Tibial nerve (tissue), 4 donors: ENCODE measurements at places on chromosomes 2 and 18.
A peak's percentile ranks its signal among the peaks of the same experiment; 100 is the strongest.

DNA sequence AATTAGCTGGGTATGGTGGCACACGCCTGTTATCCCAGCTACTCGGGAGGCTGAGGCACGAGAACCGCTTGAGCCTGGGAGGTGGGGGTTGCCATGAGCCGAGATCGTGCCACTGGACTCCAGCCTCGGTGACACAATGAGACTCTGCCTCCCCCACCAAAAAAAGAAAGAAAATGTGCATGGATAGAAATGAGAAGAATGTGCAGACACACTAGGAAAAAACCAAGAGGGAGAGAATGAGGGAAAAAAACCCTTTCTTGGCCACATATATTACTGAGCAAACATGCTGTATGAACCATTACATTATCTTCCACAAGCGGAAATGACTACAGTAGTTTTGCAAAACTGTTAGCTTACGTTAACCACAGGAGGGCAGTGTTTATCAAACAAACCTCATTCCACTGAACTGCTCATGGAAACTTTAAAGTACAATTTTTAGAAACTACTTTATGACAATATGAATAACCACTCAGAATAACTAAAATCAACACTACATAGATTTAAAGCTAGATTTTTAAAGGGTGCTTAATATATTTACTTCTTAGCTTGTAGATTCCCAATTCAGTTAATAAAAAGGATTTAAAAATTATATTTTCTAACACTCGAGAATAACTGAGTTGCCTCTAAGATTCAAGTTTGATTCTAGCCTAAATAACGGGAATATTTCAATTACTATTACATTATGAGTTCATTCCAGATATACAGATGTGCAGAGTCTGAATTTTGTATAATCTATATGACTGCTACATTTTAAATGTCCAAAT is 26.4 kb downstream of the ASXL2 start:
- H3K4me1 ChIP-seq = peaks cover 15% of the 10 kb centered on the region
- DNase-seq = peak; percentile 13
- H3K36me3 ChIP-seq = no peaks in the 10 kb centered on the region
- H3K4me3 ChIP-seq = no peak overlapping the region

GRCh38 chr2:60756097-60757087 is at the start of gene PAPOLG:
PAPOLG (plus strand) TSS chr2:60756268; CDS start chr2:60756479, 211 bp downstream.
- DNase-seq = peak; percentile 98
- H3K4me3 ChIP-seq = peak within 1 kb of the TSS; percentile 73
- H3K27ac ChIP-seq = peak within 1 kb of the TSS; percentile 89
- no peaks in the 10 kb centered on the region for H3K36me3 ChIP-seq
- no peaks in the 10 kb centered on the region for H3K27me3 ChIP-seq

DNA sequence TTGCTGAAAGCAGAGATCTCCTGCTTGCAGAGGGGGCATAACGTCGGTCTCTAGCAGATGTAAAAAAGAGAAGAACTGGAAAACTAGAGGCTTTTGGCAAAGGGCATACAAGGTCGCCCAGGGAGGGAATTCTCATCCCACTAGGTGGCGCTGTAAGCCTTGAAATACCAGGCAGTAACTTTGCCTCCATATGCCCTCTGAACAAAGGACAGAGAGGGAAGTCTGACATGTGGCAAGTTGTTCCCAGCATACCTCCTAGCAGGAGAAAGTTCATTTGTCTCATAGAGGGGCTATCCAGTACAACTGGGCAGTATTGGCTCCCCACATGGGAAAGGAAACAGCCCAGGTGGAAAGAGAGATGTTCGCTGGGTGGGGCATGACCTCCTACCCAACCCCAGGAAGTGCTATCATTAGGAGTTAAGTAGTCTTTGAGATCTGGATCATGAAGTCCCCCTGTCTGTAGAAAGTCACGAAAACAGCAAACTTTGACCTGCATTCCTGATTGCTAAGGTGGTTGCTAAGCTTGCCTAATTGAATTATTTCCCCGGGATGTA is 39.9 kb downstream of the STK17B start:
- no peaks in the 10 kb centered on the region for H3K27me3 ChIP-seq
- DNase-seq = no peak
- no peak overlapping the region for H3K4me3 ChIP-seq
- no peak overlapping the region for H3K27ac ChIP-seq

DNA sequence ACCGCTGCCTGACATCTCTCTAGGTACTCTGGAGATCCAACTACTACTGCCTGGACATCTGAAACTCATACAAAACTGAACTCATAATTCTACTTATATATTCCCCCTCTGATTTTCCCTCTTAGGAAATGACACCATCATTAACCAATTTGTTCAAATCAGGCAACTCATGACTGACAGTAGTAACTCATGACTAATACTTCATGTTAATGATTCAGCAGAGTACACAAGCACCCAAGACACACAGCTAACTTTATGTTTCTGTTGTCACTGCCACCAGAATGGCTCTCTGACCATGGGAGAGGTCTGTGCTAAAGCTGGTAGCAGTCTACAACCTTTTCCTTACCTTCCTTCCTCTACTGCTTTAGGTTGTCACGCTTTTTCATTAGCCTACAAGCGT is 91.1 kb downstream of the ITSN2 start:
- H3K27ac ChIP-seq = no peak overlapping the region
- no peak for DNase-seq
- H3K4me3 ChIP-seq = no peak overlapping the region
- no peaks in the 10 kb centered on the region for H3K4me1 ChIP-seq
- H3K36me3 ChIP-seq = peaks cover 2% of the 10 kb centered on the region

- no peak overlapping the region for H3K4me3 ChIP-seq
- no peak for DNase-seq
- no peaks in the 10 kb centered on the region for H3K36me3 ChIP-seq
- H3K27me3 ChIP-seq = no peaks in the 10 kb centered on the region
- H3K4me1 ChIP-seq = no peaks in the 10 kb centered on the region
These were observed 344.5 kb upstream of the ID2 start for GRCh38 chr2:8337321-8337720.

- no peaks in the 10 kb centered on the region for H3K27me3 ChIP-seq
- H3K4me1 ChIP-seq = peaks cover 8% of the 10 kb centered on the region
- H3K36me3 ChIP-seq = no peaks in the 10 kb centered on the region
- H3K27ac ChIP-seq = no peak overlapping the region
- no peak for DNase-seq
These were observed 31.1 kb upstream of the PNO1 start for GRCh38 chr2:68126561-68126960.

- H3K4me3 ChIP-seq = no peak overlapping the region
- no peaks in the 10 kb centered on the region for H3K27me3 ChIP-seq
- no peaks in the 10 kb centered on the region for H3K4me1 ChIP-seq
- no peaks in the 10 kb centered on the region for H3K36me3 ChIP-seq
- H3K27ac ChIP-seq = no peak overlapping the region
These were observed 70.0 kb upstream of the SP3 start for GRCh38 chr2:174035117-174035635.

GRCh38 chr2:12432985-12433625 is 283.6 kb upstream of the TRIB2 start:
- no peaks in the 10 kb centered on the region for H3K27me3 ChIP-seq
- no peaks in the 10 kb centered on the region for H3K36me3 ChIP-seq
- H3K4me3 ChIP-seq = no peak overlapping the region
- H3K27ac ChIP-seq = no peak overlapping the region

GRCh38 chr18:9927392-9928063 is 13.7 kb downstream of the VAPA start:
- peaks cover under 1% of the 10 kb centered on the region for H3K36me3 ChIP-seq
- H3K4me1 ChIP-seq = peaks cover 57% of the 10 kb centered on the region
- no peaks in the 10 kb centered on the region for H3K27me3 ChIP-seq
- H3K4me3 ChIP-seq = no peak overlapping the region
- no peak overlapping the region for H3K27ac ChIP-seq

DNA sequence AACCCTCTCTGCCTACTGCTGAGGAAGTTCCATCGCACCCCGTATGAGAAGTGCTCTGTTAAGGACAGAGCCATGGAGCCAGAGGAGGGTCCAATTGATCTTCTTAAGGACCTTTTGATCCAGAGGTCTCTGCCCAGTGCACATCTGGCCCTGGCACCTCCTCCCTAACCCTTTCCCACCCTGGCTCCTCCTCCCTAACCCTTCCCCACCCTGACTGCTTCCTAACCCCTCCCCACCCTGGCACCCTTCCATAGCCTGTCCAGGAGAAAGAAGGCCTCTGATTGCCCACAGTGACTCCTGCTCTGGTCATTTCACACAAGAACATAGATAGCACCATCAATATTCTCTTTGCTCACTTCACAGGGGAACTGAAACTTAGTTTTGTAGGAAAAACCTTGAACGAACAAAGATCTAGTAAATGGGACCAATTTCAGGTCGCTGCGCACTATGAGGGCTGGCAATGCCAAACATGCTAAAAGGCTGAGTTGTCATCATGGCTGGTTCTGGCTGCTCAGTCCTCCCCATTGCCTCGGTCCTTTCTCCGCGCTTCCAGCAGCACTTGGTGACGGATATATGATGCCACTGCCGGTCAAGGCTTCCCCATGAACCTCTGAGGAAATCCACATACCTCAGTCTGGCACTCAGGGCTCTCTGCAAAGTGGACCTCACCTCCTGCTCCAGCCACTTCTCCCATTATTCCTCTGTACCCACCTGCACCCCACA is 49.2 kb downstream of the PKDCC start:
- no peaks in the 10 kb centered on the region for H3K27me3 ChIP-seq
- DNase-seq = no peak
- peaks cover 10% of the 10 kb centered on the region for H3K4me1 ChIP-seq
- no peak overlapping the region for H3K4me3 ChIP-seq
- peak overlapping the region; percentile 52 for H3K27ac ChIP-seq

- H3K36me3 ChIP-seq = no peaks in the 10 kb centered on the region
- no peak for DNase-seq
- no peaks in the 10 kb centered on the region for H3K4me1 ChIP-seq
- no peak overlapping the region for H3K4me3 ChIP-seq
- no peaks in the 10 kb centered on the region for H3K27me3 ChIP-seq
- H3K27ac ChIP-seq = no peak overlapping the region
These were observed 32.4 kb upstream of the ITPRID2 start for GRCh38 chr2:181859123-181859522.

DNA sequence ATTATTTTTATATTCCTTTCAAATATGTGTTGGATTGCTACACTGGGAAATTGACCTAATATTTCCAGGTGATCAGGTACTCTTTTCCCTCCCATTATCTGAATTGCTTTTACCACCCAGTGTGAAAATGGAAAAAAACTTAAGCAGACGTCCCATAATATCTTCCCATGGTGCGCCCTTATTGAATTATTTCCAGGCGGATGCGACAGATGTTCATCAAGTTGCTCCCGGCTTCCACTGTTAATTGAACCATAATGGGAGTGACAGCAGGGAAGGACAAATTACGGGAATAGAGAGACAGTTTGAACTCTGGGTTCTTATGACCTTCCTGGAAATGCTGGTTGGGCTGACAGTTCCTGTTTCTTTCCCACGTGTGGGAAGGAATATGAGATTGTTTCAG is 93.3 kb downstream of the THSD7B start:
- no peak overlapping the region for H3K27ac ChIP-seq
- H3K36me3 ChIP-seq = no peaks in the 10 kb centered on the region
- no peak for DNase-seq
- H3K27me3 ChIP-seq = no peaks in the 10 kb centered on the region
- H3K4me1 ChIP-seq = no peaks in the 10 kb centered on the region

GRCh38 chr2:70531419-70532086 is 22.1 kb downstream of the TGFA start:
- no peaks in the 10 kb centered on the region for H3K4me1 ChIP-seq
- no peak overlapping the region for H3K4me3 ChIP-seq
- H3K27ac ChIP-seq = no peak overlapping the region
- DNase-seq = no peak
- H3K36me3 ChIP-seq = no peaks in the 10 kb centered on the region

DNA sequence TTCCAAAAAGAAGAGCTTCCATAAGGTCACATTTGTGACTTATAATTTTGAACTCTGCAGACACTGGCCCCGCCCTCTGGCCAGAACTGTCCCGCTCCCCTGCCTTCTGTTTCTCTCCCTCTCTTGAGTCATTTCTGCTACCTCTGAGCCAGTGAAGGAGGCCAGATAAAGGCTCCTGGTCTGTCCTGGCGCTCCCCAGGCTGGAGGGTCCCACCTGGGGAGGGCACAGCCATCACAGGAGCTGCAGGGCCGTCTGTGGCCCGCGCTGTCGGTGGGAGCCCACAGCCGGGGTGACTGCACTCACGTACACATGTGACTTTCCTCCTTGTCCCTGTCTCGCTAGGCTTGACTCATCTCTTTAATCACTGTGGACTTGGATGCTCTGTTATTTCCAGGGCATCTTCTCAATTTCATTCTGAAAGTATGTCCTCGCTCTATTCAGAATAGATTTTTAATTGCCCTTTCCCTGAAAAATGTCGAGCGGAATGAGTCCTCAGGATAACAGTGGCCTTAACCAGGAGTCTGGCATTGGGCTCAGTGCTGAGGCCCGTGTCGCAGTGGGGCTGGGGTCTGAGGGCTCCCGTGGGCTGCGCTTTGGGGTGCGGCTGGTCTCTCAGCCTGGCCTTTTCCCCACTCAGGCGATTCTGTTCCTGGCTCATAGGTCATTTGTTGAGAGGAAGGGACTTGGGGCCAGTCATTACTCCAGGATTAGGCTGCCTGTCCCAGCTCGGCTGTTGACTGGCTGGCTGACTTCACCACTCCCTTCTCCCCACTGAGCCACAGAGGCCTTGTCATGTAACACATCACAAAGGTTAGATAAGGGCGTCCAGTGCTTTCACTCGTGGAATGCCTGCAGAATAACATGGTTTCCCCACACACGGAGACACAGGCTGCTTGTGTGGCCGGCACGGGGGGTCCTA is 34.5 kb downstream of the KLHL29 start:
- no peaks in the 10 kb centered on the region for H3K27me3 ChIP-seq
- no peak for DNase-seq
- H3K4me1 ChIP-seq = peaks cover 53% of the 10 kb centered on the region
- H3K36me3 ChIP-seq = no peaks in the 10 kb centered on the region

DNA sequence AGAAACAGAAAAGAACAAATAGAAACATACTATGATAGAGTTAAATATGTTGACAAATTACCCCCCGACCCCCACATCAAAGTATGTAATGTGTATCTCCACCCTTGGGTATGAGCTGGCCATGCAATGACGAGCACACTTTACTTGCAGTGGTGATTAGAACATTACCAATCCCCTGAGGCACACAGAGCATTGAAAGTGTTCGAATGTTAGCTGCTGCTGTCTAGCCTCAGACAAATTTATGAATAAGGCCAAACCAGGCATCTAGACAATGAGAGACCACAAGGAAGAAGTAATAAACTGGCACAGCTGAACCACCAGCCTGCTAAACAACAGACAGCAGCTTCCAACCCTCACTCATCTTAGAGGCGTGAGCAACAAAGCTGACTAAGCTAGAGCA is 380.5 kb downstream of the DSEL start:
- no peak overlapping the region for H3K4me3 ChIP-seq
- no peak for DNase-seq
- H3K4me1 ChIP-seq = no peaks in the 10 kb centered on the region
- no peak overlapping the region for H3K27ac ChIP-seq
- no peaks in the 10 kb centered on the region for H3K27me3 ChIP-seq

GRCh38 chr2:136049991-136050920 is 64.8 kb upstream of the DARS1 start:
- H3K27ac ChIP-seq = no peak overlapping the region
- DNase-seq = no peak
- H3K27me3 ChIP-seq = no peaks in the 10 kb centered on the region
- H3K4me1 ChIP-seq = no peaks in the 10 kb centered on the region

GRCh38 chr2:8915941-8916340 is 78.5 kb upstream of the KIDINS220 start:
- H3K4me1 ChIP-seq = no peaks in the 10 kb centered on the region
- no peaks in the 10 kb centered on the region for H3K27me3 ChIP-seq
- no peaks in the 10 kb centered on the region for H3K36me3 ChIP-seq
- H3K4me3 ChIP-seq = no peak overlapping the region
- no peak overlapping the region for H3K27ac ChIP-seq

- no peak overlapping the region for H3K27ac ChIP-seq
- H3K36me3 ChIP-seq = no peaks in the 10 kb centered on the region
- H3K4me3 ChIP-seq = no peak overlapping the region
- no peaks in the 10 kb centered on the region for H3K27me3 ChIP-seq
- H3K4me1 ChIP-seq = no peaks in the 10 kb centered on the region
- no peak for DNase-seq
These were observed 2.5 kb downstream of the HTRA2 start for GRCh38 chr2:74532222-74532621.
